Activated T-cell treated with anti-CD3 and anti-CD28 coated beads, Interleukin-2, amount 50 U/mL, for 48 hours (primary cell): ENCODE measurements at places on chromosomes 7 and 10.

- no peak for DNase-seq
Measured at GRCh38 chr7:158430308-158431034, 157.2 kb downstream of the PTPRN2 start.

GRCh38 chr7:157909370-157909769 is 572.6 kb downstream of the DNAJB6 start:
- no peak for DNase-seq

DNA sequence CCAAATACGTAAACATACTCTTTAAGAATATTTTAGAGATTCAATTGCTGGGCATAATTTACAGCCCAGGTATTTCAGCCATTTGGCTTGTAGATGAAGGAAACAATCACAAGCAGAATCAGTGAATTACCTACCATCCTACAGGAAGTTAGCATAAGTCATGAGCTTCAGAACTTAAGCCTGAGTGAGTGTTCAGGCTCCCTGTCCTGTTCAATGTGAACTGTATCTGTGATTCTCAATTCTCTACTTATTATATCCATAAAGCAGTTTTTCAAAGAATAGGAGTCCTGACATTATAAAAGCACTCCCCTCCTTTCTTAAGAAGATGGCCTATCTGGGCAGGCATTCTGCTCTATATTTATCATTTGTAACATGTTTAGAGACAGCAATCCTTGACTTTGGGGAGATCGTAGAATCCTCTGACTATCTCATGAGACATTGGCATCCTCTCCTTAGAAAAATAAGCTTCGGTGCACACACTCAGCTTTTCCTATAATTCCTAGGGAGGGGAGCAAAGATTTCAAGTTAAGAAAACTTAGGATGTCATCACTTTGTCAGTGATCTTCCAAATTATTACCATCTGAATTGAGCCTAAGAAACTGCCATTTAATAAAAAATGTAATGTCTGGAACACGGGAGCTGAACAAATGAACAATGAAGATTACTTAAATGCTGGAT is 645.2 kb upstream of the IGFBP3 start:
- no peak for DNase-seq

DNA sequence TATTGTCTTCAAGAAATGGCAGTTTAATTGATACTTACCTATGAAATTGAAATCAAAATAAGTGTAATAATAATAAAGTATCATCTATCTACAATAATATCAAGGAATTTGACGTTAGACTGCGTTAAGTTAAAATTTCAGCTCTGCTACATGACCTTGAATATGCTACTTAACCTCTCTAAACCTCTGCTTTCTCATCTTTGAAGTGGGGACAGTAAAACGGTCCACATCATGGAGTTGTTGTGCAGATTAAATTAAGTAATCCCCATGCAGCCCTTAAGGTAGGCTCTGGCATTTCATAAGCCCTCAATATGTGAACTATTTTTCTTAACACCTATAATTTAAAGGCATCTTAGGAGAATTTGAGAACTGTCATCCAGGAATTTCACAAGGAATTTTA is 252.4 kb upstream of the PHF14 start:
- DNase-seq: no peak

DNA sequence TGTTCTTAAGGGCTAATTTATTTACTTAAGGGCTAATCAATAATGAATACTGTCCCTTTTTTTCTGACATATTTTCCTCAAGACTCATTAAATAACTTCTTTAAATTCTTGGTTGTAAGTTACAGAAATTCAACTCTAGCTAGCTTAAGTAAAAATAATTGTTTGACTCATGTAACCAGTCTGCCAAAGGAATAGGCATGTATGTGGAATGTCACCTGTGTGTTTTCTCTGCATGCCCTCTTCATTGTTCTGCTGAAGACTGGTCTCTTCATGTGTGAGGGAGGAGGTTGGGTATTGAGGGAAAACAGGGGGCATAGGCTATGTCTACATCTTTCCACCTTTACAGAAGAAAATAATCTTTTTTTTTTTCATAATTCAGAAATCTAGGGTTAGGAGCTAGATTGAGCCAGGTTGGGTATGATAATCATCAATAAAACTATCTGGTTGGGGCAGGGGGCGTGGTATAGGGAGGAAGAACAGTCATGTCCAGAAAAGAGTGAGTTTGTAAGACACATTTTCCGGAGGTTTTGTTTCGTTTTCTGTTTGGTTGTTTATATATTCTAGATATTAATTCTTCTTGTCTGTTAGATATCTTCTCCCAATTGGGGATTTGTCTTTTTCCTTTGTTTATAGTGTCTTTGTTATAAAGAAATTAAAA is 37.9 kb downstream of the EXOC4 start:
- DNase-seq: no peak

DNA sequence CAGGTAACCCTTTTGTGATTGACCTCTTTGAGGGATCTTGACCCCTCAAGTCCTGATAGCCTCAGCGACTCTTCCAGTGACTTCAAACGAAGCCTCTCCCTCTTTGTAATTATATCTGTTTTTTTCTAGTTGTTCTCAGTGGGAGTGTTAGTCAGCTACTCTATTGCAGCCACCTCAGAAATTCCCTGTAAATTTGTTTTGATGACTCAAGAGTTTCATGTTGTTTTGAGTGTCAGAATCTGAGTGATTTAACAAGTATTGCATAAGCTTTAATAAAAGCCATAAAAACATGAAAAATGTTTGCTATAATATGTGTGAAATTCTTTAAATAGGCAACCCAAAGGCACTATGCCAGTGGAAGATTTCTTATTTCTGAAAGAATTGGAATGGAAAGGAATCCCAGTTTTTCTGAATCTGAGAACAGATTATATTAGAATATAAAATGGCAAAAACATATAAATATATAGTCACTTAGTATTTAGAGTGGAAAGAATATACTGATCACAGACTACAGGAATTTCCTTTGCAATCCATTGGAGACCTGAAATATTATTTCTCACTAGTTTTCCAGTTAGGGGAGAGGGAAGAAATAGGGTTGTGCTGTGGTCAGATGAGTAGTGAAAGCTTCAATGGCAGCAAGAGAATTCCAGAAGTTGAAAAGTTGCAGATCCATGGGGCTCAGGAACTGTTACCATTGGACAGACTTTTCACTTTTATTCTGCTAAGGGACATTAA is 94.4 kb upstream of the SEMA3C start:
- no peak for DNase-seq

DNA sequence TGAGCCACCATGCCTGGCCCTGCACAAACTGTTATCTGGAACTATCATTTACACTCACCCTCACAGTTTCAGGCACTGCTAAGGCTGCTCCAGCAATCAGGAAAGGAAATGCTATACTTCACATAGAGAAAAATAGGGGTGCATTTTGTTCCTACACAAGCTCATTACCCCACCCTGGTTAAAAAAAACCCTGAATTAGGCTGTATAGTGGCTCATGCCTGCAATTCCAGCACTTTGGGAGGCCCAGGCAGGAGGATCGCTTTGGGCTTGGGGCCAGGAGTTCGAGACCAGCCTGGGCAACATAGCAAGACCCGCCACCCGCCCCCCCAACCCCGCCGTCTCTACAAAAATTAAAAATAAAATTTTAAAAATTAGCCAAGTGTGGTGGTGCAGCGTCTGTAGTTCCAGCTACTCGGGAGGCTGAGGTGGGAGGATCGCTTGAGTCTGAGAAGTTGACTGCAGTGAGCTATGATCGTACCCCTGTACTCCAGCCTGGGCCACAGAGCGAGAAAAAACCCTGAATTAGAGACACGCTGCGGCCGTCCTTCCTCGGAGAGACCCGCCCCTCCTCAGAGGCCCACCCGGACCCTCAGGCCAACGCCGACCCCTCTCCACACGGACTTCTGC is 539 bp downstream of the PTCD1 start:
- no peak for DNase-seq

DNA sequence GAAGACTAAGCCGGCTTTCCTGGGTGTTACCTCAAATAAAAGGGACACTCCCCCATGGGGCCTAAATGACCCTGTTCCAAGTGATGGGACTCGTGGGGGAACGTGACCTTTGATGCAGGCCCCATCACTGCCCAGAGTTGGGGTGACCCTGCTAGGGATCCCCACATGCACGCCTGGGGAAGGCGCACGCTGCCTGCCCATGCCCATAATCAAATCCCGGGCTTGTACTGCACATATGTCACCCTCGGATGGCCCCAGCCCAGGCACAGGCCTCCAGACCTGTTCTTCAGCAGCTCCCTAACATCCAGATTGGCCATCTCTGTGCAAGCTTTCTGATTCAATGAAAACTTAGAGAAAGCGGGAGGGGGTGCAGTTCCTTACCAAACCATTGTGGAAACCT is 14.7 kb downstream of the EBF3 start:
- DNase-seq: no peak

- no peak for DNase-seq
Measured at GRCh38 chr7:80183900-80184685, 49.5 kb downstream of the GNAI1 start.

DNA sequence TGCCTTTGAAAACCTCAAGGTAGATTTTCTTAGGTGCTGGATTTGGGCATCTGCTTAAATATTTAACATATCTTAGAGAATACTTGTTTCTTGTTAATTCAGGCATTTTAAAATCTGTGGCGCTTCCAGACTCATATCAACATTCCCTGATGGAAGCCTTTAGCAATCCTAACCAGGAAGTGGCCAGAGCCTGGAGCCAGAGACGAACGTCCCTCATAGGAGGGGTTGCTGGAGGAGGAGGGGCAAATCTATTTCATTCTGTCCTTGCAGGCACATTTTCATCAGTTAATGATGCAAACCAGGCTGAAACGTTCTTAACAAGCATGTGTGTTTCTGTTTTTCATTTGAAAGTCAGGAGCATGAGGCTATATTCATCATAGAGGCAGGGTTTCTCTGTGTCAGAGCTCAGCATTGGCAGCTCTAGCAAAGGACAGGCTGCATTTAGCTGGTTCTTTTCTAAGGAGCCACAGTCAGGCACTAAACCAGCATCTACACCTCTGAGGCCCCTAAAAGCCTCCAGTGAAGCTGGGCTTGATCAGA is 17.8 kb upstream of the IFIT2 start:
- no peak for DNase-seq

- DNase-seq: no peak
Measured at GRCh38 chr7:76122516-76123239, 74.8 kb downstream of the MDH2 start.

DNA sequence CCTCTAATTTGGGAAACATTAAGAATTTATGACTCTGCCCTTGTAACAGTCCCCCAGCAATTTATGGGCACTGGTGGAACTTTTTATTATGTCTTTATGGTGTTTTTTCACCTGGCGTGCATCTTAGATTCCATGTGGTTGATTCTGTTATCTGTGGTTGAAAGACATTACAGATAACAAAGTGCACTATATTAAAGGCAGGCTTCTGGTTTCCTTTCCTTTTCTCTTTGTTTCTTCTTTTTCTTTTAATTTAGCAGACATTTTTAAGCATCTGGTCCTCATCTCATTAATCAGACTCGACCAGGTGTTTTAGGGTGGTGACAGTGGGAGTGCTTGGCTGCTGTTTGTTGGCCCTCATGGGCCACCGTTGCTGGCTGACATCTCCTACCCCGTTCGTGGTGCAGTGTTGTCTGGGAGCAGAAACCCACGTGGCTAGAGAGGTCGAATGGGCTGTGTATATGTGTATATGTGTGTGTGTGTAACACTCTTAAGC is 77.4 kb downstream of the LRMDA start:
- DNase-seq: no peak

GRCh38 chr10:60943316-60944057 is 498 bp downstream of the RHOBTB1 start:
- peak; percentile 40 for DNase-seq

DNA sequence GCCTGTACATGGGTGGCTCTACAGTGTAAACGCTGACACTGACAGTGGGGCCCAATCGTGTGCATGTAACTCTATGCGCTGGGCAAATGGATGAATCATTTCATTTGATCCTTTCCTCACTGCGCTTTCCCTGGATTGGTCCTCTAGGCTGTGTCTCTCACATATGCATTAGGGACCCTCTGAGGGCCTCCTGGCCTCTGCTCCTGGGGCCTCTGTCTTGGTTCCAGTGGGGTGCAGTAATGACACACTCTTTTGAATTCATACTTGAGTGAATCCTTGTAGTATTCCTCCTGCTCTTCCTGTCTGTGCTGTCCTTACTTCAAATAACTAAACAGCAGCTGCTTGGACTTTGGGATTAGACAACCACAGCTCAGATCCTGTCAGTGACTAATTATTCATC is 176.5 kb upstream of the ADO start:
- no peak for DNase-seq

GRCh38 chr10:71604324-71605018 is 115.1 kb downstream of the C10orf105 start:
- DNase-seq: no peak

GRCh38 chr7:75072981-75073283 is 670 bp downstream of the RCC1L start:
- no peak for DNase-seq

- no peak for DNase-seq
Measured at GRCh38 chr7:92035576-92035975, 94.9 kb downstream of the AKAP9 start.

DNA sequence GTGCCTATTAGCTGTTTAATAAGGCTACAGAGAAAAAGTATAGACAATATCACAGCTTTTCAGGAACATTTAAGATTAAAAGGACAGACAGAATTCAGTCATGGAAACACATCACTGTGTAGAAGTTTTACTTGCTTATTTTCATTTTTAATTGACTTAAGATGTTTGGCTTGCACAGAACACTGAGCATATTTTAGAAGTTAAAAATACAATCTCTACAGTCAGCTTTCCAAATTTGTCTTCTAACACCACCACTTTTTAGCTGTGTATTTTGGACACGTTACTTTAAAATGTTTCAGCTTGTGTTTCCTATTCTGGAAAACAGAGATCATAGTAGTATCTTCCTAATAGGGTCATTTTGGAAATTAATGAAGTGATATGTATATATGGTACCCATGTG is 11.8 kb downstream of the CFAP69 start:
- DNase-seq: no peak

- no peak for DNase-seq
Measured at GRCh38 chr7:143993924-143994323, 6.2 kb upstream of the OR6B1 start.

- no peak for DNase-seq
Measured at GRCh38 chr7:139370301-139370942, 10.7 kb downstream of the LUC7L2 start.

GRCh38 chr10:129099486-129099885 is 367.6 kb upstream of the MGMT start:
- no peak for DNase-seq

DNA sequence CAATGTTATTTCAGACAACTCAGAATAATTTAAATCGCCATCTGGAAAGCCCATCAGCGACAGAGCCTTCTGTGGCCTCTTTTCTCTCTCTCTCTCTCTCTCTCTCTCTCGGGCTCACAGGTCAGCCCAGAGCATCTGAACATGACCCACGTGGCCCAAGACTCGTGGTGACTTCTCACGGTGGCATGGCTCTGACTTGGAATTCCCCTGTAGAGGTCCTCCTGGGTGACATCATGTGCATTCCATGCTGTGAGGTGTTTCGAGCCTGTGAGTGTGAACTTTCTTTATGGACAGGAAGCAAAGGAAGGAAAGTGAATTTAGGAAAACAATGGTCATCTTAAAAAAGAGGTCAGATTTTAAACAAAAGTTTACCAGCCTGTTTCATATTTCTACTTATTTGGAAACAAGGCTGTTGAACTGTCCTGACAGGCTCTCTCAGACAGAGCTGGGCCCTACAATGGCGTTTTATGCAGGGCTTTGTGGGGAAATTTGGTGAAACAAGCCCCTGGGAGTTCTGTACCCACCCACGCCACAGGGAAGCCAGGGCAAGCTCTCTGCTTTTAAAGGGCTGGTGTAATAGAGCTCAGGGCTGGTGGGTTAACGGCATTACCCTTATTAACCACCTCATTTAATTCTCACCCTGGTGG is 359.7 kb upstream of the ZNF32 start:
- no peak for DNase-seq
